ENCODE measurements at places on chromosomes 7 and 10. TPM values are rescaled to one million over a fixed set of nuclear protein-coding genes. Genes with fewer than 3 reads are reported as not detected.

DNA sequence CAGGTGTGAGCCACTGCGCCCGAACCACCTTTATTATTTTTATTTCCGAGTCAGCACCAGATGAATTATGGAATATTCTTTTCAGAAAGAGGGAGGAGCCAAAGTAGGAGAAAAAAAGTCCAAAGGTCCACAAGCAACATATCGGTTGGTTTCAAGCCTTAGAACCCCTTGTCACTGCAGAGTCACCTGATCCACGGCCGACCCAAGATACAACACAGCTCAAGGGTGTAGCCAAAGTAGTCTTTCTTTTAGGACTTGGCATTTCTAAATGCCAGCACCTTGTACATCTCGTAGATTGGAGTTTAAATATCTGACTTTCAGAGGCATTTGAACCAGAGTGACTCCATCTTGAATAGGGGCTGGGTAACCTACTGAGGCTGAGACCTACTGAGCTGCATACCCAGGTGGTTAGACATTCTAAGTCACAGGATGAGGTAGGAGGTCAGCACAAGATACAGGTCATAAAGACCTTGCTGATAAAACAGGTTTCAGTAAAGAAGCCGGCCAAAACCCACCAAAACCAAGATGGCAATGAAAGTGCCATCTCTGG lies 113.9 kb upstream of the ANLN start:
- no peak for DNase-seq

GRCh38 chr7:13794581-13794980 lies 194.9 kb downstream of the ETV1 start:
- no peak for DNase-seq

DNA sequence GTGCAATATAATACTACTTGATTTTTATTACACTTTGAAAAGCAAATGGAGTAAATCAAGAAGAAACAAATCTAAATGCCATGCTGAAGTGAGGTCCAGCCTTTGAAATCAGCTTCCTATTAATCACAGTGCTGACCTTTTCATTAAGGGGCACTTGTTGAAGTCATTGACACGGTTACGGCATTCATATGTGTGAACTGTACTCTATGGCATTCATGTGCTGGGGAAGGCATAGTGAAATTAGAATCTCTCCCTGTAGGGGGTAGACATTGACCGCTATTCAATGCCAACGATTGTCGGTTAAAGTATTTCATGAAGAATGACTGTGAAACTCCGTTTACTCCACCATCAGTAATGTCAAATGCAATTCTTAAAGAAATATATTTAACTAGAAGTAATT lies 296.1 kb upstream of the SEMA3A start:
- no peak for DNase-seq

DNA sequence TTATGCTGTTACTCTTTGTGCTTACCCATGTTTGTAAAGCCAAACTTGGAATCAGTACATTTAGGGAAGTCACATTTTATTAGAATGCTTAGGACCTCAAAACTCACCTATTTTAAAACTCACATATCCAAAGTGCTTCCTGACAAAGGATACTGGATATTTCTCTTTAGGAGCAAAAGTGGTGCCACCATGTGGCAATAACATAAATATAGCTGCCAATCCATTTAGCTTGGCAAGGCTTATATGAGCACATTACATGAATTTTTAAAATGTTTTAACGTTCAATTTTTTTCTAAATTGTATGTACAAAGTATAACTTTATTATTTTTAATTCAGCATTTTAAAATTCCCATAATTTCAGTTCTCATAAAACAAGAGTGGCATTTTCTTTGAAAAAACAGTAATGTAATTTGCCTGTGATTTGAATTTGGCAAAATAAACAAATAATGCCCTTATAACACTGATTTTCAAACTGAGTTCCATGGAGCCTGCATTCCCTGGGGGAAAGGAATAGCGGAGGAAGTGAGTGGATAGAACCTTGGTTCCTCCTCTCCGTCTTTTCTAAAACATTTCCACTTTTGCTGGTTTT lies 75.4 kb downstream of the HDAC9 start:
- DNase-seq: no peak

- no peak for DNase-seq
Observed at GRCh38 chr10:116053910-116054309, 219.1 kb downstream of the GFRA1 start.

DNA sequence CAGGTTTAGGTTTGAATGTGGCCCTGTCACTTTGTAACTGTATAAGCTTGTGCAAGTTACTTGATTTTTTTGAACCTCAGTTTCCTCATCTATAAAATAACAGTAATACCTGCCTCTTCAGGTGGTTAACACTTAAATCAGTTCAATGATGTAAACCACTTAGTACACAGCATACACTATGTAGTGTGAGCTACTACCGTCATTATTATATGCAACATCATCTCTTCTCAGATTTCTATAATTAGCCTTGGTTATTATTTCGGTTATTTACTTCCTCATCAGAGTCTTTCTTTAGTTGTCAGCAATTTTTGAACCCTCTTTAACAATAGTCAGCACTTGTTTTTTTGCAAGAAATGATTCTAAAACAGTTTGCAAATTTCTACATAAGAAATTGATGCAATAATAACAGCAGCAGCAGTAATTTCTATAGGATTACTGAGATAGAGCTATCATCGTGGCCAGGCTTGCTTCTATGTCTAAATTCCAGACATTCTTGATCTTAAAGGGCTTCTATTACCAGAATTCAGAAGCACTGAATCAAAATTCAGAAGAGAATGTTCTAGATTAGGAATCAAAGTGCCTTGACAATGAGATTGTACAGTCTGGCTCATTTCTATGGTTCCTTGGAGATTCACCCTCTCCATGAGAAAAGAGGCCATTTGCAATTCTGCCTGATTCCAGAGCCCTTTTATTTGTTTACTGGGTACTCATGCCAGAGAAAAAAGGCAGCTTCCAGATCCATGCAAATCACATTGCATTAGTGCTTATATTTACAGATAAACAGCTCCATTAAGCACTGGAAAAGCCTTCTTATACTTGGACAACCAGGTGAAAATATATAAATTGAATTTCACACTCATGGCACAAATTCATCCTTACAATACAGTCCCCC lies 25.0 kb upstream of the WDR11 start:
- no peak for DNase-seq

DNA sequence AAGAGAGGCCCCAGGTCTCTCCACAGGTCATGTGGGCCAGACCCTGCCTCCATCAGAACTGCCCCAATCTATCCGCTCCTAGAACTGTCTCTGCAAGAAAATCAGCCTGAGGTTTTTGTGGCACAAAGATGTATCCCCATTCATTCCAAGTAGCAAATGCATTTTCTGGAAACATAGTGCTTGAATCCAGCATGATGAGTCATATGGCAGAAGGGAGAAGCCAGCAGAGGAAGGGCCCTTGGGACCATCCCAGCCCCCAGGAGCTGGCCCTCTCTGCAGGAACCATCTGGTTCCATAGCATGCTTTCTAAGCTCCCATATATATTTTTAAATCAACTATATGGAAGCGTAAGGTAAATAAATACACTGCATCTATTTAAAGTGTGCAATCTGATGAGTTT lies 563.2 kb downstream of the GALNT17 start:
- DNase-seq: no peak

GRCh38 chr10:49257626-49258349 lies 41.2 kb upstream of the C10orf71 start:
- DNase-seq: no peak

DNA sequence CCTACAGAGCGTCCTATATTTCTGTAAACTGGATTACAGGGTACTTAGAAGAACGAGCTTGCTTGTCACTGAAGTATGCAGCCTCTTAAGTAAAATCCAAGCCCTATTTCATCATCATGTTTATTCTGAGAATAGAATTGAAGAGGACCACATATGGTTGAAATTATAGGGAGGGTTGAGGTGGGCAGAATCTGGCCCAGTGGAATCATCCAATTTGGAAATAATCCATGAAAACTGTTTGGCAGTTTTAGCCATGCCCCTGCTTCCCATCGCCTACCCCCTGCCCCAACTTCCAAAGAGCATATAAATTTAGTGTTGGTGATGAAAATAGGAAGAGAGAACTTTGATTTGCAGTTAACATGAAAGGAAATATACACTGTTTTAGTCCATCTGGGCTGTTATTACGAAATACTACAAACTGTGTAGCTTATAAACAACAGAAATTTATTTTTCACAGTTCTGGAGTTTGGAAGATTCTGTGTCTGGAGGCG lies 150.4 kb downstream of the PRKG1 start:
- no peak for DNase-seq

DNA sequence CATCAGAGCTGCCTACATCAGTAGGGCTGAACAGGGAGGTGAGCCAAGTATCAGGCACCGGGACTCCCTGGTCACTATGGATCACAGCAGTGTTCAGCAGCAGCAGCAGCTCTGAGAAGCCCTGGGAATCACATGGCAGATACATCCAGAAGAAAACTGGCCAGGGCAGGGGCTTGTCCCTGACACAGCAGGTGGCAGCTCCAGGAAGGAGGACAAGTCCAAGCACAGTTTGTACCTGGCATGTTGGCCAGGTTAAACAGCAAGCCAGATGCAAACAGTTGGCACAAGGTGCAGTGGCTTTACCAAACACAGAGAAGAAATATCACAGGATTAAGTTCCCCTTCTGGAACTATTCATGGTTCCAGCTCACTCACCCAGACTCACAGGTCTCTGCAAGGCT lies 139.4 kb downstream of the KCNMA1 start:
- no peak for DNase-seq

- no peak for DNase-seq
Observed at GRCh38 chr10:103457176-103457712, 1.5 kb downstream of the CALHM1 start.

DNA sequence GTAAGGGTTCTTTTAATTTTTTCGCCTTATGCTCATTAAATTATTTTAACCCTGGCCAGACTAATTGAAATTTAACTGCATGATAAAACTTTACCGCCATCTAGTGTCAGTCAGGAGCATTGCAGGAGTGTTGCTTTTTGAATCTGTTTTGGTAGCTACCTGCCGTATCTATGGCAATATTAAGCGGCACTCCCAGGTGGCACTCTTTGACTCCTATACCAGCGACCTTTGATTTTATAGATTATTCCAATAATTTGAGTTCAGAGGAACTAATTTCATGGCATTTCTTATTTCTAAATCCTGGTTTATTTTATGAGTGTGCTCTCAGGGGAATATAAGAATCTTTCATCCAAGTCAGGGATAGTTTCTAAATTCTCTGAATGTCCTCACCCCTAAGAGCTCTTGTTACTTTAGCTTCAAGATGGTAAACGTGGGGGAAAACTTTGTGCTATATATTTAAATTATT lies 198.9 kb downstream of the REEP3 start:
- no peak for DNase-seq

DNA sequence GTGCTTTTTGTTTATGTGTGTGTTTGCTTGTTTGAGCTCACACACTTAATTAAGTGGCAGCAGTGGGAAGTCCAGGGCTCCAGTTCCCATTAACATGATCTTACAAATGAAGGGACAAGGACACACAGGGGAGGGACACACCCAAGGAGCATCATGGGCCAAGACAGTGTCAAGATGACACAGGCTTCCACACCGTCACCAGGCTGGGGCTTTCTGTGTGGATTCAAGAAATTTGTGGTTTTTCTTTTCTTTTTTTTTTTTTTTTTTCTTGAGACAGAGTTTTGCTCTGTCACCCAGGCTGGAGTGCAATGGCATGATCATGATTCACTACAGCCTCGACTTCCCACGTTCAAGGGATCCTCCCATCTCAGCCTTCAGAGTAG lies 173.6 kb downstream of the KIAA1217 start:
- DNase-seq: no peak

- DNase-seq: no peak
Observed at GRCh38 chr10:49281461-49281860, 17.5 kb upstream of the C10orf71 start.

DNA sequence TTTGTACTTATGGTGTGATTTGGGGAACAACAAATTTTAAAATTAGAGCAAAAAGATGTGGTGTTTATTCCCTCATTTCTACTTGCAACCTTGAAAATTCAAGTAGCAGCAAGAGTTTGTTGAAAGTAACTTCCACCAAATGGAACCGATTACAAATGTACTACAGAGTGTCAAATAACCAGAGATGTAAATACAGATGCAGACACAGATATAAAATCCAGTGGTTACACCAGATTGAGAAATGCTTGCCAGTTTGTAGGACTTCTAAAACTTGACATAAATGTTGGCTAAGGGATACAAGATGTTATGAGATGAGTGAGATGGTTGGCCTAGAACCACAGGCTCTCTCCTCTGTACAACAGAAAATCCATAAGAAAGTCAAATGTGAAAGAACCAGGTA lies 162.1 kb downstream of the DIP2C start:
- DNase-seq: no peak

- DNase-seq: no peak
Observed at GRCh38 chr7:138205614-138206150, 129.4 kb downstream of the AKR1D1 start.

The ASB10 gene
- not detected for total RNA-seq

The EPHB4 gene
- 51.4 TPM for total RNA-seq

The GHRHR gene
- 0.74 TPM for total RNA-seq

The ZNF716 gene
- total RNA-seq: not detected

The STEAP2 gene
- total RNA-seq: 6.8 TPM

The HOXA7 gene
- total RNA-seq: not detected

The SLC26A3 gene
- 5.4 TPM for total RNA-seq

The ELMO1 gene
- 56.7 TPM for total RNA-seq
